KBM-7 (cell line): ENCODE measurements at places on chromosomes 12 and 14.

- DNase-seq: no peak
Observed at GRCh38 chr12:52311285-52311648, 9.9 kb downstream of the KRT83 start.

DNA sequence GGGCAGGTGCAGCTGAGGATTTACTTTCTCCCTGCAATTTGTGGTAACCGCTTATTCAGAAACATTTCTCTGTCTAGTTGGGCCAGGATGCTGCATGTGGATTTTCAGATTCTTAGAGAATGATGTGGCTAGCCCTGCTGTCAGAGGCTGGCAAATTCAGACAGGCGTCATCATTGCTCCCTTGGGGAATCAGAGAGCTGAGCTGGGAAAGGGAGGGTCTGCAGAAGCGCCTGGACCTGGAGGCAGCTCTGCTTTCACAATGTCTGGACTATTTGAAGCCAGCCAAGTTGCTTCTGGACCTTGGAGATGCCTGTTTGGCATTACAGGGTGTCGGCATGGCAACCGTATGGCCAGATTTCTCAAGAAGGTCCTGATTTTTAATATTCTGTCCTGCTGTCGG is 3.4 kb downstream of the GALNT16 start:
- DNase-seq: no peak

DNA sequence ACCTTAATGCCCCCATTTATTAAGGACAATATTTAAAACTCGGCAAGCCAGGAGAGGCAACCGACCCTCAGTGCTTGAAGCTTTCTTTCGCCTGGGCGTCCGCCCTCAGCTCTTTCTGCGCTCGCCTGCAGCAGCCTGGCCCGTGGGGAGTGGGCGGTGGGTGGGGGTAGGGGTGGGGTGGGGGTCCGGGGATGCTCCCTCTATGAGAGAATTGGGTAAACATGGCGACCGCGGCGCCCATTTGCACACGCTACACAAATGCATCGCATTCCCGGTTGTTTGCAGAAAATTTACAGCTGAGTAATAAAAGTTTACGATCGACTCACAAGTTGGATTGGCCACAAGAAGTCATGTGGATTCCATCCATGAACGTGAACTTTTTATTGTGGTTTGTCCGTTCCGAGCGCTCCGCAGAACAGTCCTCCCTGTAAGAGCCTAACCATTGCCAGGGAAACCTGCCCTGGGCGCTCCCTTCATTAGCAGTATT is 7.7 kb downstream of the HOXC8 start:
- no peak for DNase-seq

- no peak for DNase-seq
Observed at GRCh38 chr12:25794571-25794970, 163.9 kb upstream of the RASSF8 start.

DNA sequence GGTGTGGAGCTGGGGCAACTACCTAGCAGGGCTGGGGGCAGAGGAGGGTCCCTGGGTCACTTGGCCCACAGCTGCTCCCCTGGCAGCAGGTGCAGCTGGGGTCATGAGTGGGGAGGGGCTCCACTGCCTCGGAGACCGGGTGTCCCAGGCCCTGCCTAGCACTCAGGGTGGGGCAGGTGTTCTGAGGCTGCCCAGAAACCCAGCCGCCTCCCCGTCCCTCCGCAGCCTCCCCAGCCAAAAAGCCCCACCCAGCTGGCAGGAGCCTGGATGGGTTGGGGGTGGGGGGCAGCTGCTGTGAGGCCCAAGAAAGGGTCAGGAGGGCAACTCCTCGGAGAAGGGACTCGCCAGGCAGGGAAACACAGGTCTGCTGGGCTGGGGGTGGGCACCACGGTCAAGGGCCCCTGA is 11.2 kb downstream of the AHNAK2 start:
- no peak for DNase-seq
